ENCODE measurements at places on chromosomes 12 and 14. TPM values are rescaled to one million over a fixed set of nuclear protein-coding genes. Genes with fewer than 3 reads are reported as not detected.

Gene CMA1
- total RNA-seq = 0.51 TPM

GRCh38 chr12:128549601-128550218 lies 274.0 kb downstream of the SLC15A4 start:
- no peak for DNase-seq

DNA sequence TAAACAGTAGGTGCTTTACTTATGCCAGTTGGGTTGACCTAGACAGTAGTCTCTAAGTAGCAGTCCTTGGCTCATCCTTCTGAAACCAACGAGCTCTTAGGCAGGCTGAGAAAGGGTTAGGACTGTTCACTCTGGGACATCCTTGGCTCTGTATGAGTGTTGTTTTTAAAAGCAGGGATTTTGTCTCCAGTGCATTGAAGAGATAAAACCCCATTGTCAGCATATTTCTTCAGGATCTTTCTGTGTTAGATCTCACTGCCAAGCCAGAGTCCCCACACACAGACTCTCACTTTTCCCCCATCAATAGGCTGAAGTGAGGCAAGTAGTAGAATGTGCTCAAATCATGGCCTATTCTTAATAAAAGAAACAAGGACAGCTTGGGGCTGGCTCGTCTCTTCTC lies 123.4 kb upstream of the HIF1A start:
- DNase-seq = no peak

DNA sequence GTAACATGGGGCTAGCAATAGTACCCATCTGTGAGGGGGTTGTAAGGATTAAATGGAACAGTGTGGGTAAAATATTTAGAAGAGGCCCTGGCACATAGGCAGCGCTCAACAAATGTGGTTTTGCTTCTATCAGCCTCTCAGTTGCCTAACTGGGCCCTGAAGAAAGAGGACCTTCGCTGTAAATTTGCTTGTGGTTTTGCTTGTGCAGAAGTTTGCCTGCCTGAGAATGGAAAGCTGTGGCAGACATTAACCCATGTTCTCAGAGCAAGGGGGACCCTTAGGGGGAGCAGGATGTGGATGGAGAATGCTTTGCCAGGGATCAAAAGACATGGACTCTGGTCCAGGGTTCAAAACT lies 160.1 kb downstream of the BRMS1L start:
- DNase-seq = no peak

- DNase-seq = no peak
Measured at GRCh38 chr12:47377414-47378221, 297.9 kb upstream of the AMIGO2 start.
